ENCODE measurements at places on chromosomes 3 and 15. TPM values are rescaled to one million over a fixed set of nuclear protein-coding genes. Genes with fewer than 3 reads are reported as not detected.

ADGRG7 gene
- not detected for total RNA-seq

SUCLG2 gene
- total RNA-seq: 39.0 TPM

SUMF1 gene
- 15.8 TPM for total RNA-seq

NPAP1 gene
- 0.24 TPM for total RNA-seq

CPA3 gene
- total RNA-seq: not detected

THAP10 gene
- 5.5 TPM for total RNA-seq

GOLGA8G gene
- total RNA-seq: not detected

SCN5A gene
- total RNA-seq: 8.2 TPM

BNC1 gene
- 1.6 TPM for total RNA-seq

CPLX3 gene
- 0.66 TPM for total RNA-seq

- DNase-seq: no peak
Measured at GRCh38 chr3:149122721-149123578, 6.5 kb upstream of the HPS3 start.

GRCh38 chr15:50463423-50464358, 39.5 kb downstream of the USP8 start:
- no peak for DNase-seq

DNA sequence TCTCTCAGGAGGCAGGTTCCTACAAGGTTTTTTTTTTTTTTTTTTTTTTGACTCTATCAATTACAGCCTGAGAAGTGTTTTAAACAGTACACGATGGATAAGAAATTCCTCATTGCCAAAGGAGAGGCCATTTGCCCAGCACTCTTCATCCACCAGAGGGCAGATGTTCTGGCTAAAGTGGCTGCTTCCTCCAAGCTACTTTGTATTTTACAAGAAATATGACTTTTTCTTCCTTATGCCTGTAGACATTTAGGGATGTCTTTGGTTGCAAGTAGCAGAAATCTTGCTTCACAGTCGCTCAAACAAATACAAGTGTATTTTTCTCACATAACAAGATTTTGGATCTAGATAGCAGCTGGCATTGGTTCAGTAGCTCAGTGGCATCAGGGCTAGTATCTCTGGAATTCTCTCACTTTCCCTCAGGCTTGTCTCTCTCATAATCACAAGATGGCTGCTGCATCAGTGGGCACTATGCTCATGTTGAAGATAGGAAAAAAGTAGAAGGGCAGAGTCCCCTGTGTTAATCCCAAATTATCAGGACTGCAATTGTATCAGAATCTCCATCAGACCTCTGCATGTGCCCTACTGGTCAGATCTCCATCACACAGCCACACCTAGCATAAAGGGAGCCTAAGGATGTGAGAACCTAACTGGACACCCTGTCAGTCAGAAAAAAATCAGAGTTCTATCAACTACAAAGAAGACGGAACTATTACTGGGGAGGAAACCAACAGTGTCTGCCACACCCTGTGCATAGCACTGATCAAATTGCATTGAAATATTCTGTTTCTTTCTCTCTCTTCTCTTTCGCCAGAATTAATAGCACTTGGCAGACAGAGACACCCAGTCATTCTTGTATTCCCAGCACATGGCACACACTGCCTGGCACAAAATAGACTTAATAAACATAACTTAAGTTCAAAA, 138.9 kb upstream of the COL8A1 start:
- peak; percentile 71 for DNase-seq

DNA sequence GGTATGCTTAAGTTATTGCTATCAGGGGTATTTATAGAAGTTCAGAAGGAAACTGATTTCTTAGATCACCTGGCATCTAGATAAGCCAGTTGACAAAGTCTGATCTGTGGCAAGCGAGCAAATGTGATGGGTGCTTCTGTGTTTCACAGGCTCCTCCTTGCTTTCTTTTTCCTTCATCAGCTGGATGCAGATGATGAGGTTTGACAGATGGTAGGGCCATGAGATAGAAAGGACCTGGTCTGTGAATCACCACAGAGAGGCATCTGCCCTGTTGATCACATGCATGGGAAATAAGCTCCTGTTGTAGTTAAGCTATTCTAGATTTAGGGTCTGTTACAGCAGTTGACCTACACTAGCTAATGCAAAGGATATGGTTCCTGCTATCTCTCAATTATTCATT, 372.0 kb downstream of the NEK10 start:
- no peak for DNase-seq

GRCh38 chr3:163916596-163917560, 1161.4 kb downstream of the SI start:
- DNase-seq: peak; percentile 23

- no peak for DNase-seq
Measured at GRCh38 chr15:83955806-83956265, 279.7 kb upstream of the GOLGA6L4 start.

DNA sequence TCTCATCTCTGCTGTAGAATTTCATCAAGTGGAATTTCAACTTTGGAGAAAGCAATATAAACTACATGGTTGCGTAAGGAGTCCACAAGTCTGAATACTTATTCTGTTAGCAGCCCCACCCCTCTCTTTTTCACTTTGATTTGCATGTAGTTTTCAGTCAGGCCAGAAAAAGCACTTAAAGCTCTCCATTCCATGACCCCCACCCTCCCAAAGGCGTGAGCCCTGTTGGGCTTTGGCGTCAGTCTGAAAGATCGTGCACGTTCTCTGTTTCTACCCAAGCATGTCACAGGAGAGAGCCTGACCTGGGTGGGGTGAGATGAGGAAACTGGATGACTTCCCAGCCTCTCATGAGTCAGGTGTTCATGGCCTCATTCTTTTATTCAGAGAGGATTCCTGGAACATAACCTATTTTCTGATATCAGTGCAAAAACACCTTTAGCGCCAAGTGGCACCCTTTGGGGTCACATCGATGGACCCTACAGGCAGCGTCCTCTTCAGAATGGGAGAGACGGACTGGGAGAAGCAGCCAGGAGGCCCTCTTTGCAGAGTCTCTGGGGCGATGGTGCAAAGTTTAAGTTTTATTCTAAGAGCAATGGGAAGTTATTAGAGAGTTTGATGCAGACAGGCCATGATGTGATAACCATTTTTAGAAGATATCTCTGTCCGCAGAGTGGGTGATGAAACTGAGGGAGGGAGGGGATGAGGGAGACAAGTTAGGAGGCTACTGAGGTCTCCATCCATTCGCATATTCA, 55.8 kb downstream of the LSM3 start:
- no peak for DNase-seq

- DNase-seq: no peak
Measured at GRCh38 chr15:85691350-85692240, 103.1 kb downstream of the KLHL25 start.

DNA sequence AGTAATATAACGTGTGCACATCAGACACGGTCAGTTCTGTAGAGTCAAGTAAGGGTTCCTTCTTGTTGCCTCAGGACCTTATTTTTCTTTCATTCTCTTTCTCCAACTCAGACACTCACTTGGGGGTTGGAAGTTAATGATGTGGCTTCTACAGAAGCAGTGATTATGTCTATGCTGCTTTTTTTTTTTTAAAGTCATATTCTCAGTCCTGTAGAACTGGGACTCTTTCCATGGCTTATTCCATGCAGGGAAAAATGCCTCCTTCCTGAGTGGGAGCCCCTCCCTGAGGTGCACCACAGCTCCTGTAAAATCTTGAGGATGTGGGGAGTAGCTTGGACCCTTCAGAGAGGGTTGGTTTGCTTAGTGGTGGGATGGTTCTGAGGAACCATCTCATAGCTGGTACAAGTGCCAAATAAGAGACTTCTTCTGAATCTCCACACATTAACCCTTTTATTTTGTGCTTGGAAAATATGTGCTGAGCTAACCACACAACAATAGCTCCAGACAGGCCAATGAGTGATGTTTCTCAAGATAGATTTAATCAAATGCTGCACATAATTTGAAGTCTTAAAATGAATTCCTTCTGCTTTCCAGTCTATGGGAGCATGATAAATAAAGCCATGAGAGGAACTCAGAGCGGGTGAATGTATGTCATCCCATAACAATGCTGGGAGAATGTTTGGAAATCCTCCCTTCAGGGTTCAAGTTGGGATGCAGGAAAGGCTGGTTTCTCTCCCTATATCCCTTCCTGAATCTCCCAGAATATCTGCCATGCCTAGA, 23.3 kb upstream of the FSTL1 start:
- no peak for DNase-seq

DNA sequence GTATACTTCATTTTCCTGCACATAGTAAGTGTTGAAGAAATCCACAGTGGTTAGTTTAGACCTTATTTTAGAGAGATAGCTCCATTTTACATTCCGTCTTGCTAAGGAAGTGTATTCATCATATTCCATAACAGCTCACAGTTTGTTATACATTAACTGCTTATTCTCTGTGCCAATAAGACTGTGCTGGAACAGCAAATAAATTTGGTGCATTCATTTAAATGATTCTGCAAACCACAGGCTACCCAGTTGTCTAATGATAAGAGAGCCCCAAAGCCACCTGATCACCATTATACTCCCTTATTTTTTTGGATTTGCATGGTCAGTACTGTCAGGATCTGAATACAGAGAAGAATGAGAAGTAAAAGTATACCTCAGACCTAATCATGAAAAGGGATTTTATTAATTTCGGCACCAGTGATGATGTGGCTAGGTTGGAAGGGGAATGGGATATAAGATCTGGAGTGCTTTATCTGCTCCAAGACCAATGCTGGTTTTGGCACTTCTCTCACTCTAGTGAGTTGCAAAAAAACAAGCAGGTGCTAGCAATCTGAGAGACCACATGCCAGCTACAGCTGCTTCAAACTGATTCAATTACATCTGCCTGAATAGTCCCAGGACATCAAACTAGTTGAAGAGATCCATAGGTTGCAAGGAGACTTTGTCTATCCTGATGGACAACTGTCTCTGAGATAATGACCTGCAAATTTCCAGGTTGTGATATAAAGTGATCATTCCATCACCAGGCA, 254.8 kb downstream of the ZBTB20 start:
- no peak for DNase-seq

- DNase-seq: peak; percentile 93
Measured at GRCh38 chr15:56249092-56249491, 5.4 kb upstream of the RFX7 start.

GRCh38 chr15:41530363-41530956, 13.6 kb downstream of the RPAP1 start:
- no peak for DNase-seq

DNA sequence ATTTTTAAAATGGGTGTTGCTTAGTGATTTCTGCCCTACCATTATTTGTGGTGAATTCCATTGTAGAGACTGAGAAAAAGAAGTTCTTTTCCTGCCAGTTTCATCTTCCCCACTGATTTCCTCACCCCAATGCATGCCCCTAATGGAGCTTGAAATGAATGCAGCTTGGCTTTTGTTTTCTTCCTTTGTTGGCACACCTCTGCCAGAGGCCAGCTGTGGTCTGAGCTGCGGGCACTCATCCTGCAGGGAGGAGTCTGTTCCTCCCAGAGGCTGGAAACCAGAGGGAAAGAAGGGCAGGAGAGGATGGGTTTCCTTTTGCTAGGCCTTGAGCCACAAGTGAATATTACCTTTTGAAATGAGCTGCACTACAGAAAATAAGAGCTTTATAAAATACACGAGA, 9.3 kb upstream of the ST8SIA2 start:
- no peak for DNase-seq

- no peak for DNase-seq
Measured at GRCh38 chr3:149134575-149134974, 5.1 kb downstream of the HPS3 start.

DNA sequence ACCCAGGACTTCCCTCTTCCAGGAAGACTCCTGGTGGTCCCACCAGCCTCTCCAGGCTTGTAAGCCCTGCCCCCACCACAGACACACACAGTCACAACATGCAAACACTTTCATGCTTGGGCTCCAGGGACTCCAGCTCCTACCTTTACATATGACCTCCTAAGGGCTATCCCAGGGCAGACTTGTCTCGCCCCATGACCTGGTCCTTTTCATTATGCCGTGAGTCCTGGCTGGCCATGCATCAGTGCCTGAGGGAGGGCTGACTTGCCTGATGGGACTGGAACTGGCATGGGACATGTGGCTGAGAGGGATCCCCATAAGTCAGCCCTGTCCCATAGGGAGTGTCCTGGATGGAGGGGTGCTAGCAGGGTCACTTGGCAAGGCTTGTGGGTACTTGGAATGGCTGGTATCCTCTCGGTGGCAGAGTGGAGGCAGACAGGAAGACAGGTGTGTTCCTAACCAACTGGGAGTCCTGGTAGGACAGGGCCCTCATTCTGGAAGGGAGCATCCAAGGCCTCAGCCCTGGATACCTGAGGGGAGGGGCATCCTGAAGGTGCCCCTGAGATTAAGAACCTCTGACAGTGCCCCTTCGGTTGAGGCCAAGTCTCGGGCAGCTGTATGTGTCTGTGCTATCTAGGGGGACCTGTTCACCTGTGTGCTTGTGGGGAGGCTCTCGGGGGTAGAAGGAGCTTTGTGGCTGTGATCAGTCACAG, 540 bp upstream of the HHATL start:
- no peak for DNase-seq

- DNase-seq: no peak
Measured at GRCh38 chr3:72141264-72141663, 356.3 kb upstream of the PROK2 start.

DNA sequence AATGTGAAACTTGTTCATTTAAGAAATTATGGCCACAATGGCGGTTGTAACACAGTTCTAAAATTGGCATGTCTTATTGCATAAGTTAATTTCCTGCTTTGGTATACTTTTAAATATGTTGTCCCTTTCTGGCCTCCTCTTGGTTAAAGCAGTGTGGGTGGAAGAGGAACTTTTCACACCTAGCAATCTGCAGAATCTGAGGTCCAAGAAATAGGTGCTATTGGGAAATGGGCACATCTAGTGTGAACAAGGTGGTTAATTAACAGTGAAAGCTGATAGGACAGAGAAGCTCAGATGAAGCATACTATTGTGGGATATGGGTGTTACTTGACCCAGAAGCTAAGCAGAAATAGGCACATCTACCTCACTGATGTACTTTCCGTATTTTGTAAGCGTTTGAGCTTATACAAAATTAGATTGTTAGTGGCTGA, 10.6 kb downstream of the CMC1 start:
- no peak for DNase-seq

DNA sequence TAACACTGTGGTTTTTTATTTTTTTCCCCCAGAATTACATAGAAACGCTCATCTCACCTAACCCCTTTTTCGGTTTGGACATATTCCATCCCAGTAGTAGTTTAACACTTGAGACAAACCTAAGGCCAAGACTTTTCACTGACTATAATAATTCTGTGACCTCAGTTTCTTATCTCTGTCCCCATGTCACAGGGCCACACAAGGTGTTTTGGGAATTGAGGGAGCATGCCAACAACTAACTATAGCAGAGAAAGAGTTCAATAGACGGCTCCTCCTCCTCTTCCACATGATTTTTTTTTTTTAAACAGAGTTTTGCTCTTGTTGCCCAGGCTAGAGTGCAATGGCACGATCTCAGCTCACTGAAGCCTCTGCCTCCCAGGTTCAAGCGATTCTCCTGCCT, 27.4 kb upstream of the GHSR start:
- DNase-seq: no peak

- peak; percentile 91 for DNase-seq
Measured at GRCh38 chr15:40155270-40155910, 5.5 kb upstream of the BUB1B start.

- no peak for DNase-seq
Measured at GRCh38 chr3:128084675-128085021, 32.4 kb downstream of the SEC61A1 start.
